Lower lobe of right lung (tissue), 2 donors: ENCODE measurements at places on chromosomes 13 and 19. TPM values are rescaled to one million over a fixed set of nuclear protein-coding genes. Genes with fewer than 3 reads are reported as not detected.

DNA sequence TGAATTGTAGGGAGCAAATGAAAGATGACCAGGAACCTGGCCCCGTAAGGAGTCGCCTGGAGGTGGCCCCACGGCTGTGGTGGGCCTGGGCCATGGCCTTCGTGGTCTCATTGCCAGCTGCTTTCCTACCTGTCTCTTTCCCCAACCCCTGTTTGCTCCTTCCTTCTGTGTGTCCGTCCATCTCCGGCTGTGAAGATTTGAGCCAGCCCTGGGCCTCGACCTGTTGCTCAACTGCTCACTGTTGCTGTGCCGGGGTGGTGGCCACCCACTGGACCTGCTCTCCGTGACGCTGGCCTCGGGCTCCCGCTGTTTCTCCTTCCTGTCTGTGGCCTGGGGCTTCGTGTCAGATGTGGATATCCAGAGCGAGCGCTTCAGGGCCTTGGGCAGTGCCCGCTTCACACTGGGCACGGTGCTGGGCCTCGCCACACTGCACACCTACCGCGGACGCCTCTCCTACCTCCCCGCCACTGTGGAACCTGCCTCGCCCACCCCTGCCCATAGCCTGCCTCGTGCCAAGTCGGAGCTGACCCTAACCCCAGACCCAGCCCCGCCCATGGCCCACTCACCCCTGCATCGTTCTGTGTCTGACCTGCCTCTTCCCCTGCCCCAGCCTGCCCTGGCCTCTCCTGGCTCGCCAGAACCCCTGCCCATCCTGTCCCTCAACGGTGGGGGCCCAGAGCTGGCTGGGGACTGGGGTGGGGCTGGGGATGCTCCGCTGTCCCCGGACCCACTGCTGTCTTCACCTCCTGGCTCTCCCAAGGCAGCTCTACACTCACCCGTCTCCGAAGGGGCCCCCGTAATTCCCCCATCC, 8.5 kb downstream of the DBP start:
- DNase-seq, result no peak

DNA sequence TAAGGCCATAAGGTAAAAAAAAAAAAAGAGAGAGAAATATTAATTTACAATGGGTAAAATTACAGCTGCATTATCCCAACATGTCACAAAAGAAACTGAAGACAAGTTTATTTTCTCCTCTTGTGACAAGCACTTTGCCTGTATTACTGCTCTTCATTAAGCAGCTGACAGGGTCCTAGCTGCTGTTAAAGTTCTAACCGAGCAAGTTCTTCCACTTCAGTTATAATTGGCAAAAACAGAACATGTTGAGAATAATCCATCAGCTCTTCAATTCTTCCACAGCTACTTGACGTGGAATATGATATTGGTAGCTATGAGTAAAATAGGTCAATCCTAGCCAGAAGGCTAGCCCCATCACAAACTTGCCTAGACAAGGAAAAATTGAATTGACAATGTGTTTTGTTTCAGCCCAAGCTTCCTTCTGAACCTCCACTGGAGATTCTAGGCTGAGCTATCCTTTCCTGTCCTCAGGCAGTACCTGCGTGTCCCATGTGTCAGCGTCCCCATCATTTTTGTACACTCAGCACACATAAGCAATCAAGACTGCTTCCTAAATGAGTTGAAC, 32.2 kb upstream of the DOCK9 start:
- DNase-seq, result no peak

DNA sequence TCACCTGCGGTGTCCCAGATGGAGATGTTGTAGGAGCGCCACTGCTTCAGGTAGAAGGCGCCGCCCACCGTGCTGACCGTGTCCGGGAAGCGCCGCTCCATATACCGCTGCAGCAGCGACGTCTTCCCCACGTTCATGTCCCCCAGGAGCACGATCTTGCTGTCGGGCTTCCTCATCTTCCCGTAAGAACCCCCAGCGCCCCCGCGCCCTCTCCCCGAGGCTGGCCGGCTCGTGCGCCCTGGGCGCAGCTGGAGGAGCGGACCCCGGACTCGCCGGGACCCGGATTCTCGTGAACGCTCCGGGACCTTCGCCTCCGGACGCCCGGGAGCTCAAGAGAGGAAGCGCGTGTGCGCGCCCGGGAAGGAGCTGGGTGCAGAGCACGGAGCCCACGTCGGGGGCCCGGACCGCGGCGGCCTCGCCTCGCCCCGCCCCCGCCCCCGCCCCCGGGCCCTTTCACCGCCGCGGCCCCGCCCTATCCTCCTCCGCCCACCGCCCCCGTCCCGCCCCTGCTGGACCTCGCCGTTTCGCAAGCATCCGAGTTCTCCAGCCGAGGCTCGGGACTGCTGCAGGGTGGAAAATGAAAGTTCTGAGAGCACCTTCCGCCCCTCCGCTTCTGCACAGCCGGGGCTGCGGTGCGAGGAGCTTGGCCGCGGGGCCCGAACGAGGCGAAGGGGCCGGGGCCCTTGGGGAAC, at the start of gene RAB20:
TSS of gene RAB20 (minus strand) at position 379 of the 692 bp plus-strand sequence. CDS start at position 176, 203 bp downstream.
- DNase-seq, result peak; percentile 93

DNA sequence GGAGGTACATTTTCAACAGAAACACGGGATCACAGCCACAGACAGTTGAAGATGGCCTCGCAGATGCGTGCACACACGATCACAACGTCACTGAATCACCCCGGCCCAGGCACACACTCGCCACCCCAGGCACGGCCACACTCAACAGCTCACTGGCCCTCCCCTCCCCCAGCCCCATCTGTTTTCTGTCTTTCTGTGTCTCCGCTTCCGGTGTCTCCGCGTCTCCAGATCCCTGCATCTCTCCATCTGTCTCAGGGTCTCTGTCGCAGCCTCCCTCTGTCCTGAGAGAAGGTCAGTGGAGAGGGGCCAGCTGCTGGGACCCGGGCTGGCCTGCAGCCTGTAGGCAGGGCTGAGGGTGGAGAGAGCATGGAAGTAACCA, 3.8 kb upstream of the ATP1A3 start:
- DNase-seq, result no peak

GRCh38 chr13:110359840-110360301, 52.8 kb downstream of the COL4A2 start:
- no peak for DNase-seq

DNA sequence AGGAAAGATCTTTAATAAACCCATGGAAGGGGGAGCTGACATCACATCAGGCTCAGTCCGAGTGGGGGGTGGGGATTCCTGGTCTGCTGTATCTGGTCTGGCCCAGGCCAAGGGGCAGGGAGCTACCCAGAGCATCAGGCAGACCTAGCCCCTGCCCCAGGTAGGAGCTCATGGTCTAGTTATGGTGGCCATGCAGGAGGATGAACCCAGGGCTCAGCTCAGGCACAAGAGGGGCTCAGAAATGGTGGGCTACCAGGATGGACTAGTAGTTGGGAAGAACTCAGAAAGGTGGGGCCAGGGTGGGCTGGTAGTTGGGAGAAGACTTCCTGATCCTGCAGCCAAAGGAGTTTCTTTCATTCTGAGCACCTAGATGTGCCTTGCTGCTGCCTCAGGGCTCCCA, 14.3 kb downstream of the VSTM2B start:
- DNase-seq, result no peak

GRCh38 chr19:45156011-45156630, 4.7 kb downstream of the NKPD1 start:
- DNase-seq, result no peak

GRCh38 chr13:44629465-44630183, 53.5 kb upstream of the TSC22D1 start:
- no peak for DNase-seq

- DNase-seq, result no peak
Observed at GRCh38 chr19:36526581-36526980, 1.5 kb downstream of the ZNF260 start.

DNA sequence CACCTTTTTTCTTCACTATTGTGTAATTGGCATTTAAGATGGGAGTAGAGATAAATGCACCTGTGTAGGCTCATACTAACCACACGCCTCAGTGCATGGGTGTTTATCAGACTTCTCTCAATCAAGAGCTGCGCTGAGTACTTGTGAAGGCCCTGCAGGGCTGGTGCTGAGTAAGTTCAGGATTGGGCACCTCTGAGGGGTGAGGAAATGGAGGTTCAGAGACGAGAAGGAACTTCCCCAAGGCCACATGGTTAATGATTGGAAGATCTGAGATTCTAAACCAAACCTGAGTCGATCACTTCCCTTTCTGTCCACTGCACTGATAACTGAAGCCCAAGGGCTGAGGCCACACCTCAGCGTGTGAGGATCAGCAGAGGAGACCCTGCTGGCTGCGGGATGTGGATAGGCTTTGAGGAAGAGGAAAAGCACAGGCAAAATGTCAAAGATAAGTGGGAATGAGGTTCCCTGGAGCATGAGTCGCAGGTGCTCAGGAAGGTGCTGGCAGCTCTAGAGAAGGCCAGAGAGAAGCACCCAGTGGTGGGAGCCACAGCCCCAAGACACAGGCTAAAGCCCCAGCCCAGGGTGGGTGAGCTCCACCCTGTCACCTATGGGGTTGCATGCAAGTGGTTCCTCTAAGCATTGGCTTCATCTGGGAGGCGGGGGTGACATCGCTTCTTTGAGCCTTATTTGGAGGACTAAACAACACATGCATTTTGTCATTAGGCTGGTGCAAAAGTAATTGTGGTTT, 32.3 kb upstream of the GJB6 start:
- DNase-seq, result no peak

GRCh38 chr19:35344511-35345031, 3.1 kb upstream of the FFAR1 start:
- peak; percentile 20 for DNase-seq

GRCh38 chr13:31418186-31418585, 218.4 kb downstream of the B3GLCT start:
- no peak for DNase-seq

GRCh38 chr13:79548902-79549301, 67.9 kb downstream of the NDFIP2 start:
- no peak for DNase-seq

- no peak for DNase-seq
Observed at GRCh38 chr13:47621931-47622330, 379.1 kb downstream of the SUCLA2 start.

DNA sequence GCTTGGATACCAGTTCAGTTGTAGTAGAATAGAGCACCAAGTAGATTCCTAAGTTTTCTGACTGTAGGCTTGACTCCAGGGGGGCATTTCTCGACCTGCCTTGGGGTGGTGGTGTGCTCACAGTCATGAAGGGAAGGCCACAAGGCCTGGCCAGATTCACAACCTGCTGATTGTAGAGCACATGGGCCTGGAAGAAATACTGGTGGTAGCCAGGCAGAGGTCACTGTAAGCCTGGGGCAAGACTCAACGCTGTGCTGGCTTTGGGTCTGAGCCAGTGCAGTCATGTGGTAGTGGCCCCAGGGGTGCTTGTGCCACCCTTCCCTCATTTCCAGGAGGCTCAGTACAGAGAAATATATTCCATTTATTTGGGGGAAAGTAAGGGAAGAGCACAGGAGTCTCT, 832.3 kb upstream of the SLC10A2 start:
- DNase-seq, result no peak

DNA sequence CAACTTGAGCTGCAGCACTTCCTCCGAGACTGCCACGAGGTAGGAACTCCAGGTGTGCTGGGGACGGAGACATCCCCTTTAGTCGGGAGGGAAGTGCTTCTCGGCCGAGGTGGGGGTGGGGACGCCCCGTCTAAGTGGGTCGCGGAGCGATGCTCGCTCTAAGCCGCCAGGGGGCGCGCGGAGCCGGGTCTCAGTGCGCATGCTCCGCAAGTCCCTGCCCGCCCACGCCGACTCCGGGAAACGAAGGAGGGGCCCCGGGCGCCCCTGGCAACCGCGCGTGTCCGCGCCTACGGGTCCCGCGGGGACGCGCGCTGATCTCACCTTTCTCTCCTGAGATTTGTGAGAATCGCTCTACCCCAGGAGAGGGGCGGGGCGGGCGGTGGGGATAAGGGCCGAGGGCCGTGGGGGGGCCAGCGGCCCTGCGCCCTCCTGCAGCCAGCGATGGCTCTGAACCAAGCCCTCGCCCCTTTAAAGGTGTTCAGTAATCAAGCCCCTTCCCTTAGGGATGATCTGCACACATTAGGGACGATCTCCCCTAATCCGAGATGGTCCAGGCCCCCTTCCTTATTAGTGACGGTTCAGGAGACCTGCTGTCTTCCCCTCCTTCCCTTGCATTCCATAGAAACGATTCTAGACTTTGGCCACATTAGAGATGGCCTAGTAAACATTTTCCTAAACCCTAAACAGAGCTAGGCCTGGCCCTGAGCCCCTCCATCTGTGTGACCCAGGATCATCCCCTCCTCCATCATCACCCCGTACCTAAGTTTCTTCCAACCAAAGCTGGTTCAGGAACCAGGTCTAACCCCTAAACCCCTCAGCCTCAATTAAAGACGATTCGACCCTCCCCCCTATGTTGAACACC, 47.3 kb upstream of the SHKBP1 start:
- DNase-seq, result peak; percentile 91

DNA sequence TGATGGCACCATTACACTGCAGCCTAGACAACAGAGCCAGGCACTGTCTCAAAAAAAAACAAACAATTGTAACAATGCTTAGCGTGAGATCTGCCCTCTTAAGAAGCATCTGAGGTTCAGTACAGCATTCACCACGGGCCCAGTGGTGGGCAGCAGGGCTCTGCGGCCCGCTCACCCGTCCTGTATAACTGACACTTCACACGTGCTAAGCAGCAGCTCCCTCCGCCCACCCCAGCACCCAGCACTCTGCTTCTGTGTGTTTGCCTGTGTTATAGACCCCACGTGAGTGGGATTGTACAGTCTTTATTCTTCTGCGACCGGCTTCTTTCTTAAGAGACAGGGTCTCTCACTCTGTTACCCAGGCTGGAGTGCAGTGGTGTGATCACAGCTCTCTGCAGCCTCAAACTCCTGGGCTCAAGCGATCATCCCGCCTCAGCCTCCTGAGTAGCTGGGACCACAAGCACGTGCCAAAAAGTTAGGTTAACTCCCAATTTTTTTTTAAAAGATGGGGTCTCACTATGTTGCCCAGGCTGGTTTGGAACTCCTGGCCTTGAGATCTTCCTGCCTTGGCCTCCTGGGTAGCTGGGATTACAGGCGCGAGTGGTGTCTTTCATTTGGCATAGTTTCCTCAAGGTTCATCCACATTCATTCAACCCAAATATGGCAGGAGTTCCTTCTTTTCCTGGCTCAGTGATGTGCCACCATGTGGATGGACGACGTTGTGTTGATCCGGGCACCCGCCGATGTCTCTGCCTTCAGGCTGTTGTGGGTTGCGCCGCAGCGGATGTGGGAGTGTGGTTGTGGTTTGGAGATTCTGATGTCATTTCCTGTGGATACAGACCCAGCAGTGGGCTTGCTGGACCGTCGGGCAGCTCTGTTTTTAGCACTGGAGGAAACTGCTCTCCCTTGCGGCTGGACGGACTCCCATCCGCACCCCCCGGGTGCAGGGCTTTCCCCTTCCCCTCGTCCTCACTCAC, 170.0 kb downstream of the KDM4B start:
- peak; percentile 72 for DNase-seq

DNA sequence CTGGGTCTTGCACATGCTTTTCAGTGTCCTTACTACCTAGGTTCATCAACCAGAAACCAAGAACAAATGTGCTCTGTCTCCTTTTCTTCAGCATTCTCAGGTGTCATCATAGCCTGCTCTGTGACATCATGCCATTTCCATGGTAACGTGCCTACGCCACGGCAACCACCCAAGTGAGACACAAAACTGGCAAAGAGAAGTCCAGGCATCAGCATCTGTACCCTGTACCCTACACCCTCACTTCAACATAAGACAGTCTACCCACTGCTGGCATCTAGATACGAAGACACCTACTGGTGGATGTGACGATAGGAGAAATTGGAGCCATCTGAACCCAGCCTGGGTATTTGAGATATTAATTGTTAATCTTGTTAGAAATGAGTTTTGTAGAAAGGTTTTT, 13.3 kb downstream of the ZC3H4 start:
- DNase-seq, result no peak

NKPD1 gene
- not detected for total RNA-seq

KBTBD7 gene
- 8.4 TPM for total RNA-seq
